ENCODE measurements at places on chromosomes 4 and X. TPM values are rescaled to one million over a fixed set of nuclear protein-coding genes. Genes with fewer than 3 reads are reported as not detected.

HTRA3 gene
- 1.1 TPM for total RNA-seq

SLC9B1 gene
- 0.28 TPM for total RNA-seq

GRCh38 chr4:153676984-153677383 lies 7.1 kb upstream of the TLR2 start:
- peak; percentile 63 for DNase-seq

DNA sequence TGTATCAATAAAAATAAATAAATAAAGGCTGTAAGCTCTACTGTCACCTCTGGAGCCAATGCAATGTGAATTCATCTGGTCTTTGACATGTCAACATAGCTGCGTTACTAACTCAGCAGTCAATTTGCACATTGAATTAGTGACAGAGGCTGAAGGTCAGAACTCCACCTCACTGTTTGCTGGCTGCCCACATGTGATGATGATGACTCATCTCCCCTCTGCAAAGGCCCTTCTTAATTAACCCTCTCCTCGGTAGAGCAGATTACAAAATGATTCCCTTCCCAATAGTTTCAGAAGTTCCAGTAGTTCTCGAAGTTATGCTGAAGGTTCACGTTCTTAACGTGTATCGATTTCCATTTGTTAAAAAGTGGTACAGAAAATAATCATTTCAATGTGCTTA lies 1626.0 kb upstream of the TENM3 start:
- DNase-seq: peak; percentile 1

DNA sequence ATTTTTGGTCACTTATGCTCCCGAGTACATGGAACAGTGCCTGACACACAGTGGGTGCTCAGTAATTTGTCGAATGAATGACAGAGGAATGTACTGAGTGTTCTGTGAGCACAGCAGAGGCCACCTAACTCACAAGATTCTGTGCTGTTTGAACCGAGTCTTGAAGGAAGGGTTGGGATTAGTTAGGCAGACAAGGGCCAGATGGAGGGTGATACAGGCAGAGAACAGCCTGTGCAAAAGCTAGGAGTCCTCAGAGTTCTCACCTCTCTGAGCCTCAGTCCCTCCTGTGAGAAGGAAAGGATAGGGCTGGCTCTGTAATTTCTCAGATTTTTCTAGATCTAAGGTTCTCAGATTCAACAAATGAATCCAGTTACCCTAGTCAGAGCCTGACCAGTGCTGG lies 108.8 kb downstream of the NHSL2 start:
- no peak for DNase-seq
